Glomerular endothelial cell (primary cell): ENCODE measurements at places on chromosomes 3 and 15. TPM values are rescaled to one million over a fixed set of nuclear protein-coding genes. Genes with fewer than 3 reads are reported as not detected.

The EFL1 gene
- 16.0 and 19.8 TPM in 2 replicates for total RNA-seq

The KCNMB3 gene
- 0.53 and 2.1 TPM in 2 replicates for total RNA-seq

The ADGRG7 gene
- total RNA-seq = not detected in 2 replicates

The ITGA11 gene
- total RNA-seq = 50.8 and 54.2 TPM in 2 replicates

The PRICKLE2 gene
- total RNA-seq = 3.1 and 7.4 TPM in 2 replicates

The CCDC9B gene
- 11.8 and 20.0 TPM in 2 replicates for total RNA-seq

The ONECUT1 gene
- not detected in 2 replicates for total RNA-seq

The FMN1 gene
- 0.58 and 1.3 TPM in 2 replicates for total RNA-seq

The PLSCR5 gene
- total RNA-seq = not detected in 2 replicates

The NRG4 gene
- total RNA-seq = not detected in 2 replicates

The AVEN gene
- 20.7 and 26.0 TPM in 2 replicates for total RNA-seq

The SHF gene
- total RNA-seq = 1.9 and 2.8 TPM in 2 replicates

The ATP8B4 gene
- total RNA-seq = not detected in 2 replicates

The GABRA5 gene
- not detected in 2 replicates for total RNA-seq

The CCDC80 gene
- total RNA-seq = 7.6 and 16.2 TPM in 2 replicates

The ACAD9 gene
- 35.9 and 45.6 TPM in 2 replicates for total RNA-seq

The C3orf22 gene
- total RNA-seq = not detected in 2 replicates

The HIGD2B gene
- total RNA-seq = not detected in 2 replicates

The COL6A6 gene
- not detected in 2 replicates for total RNA-seq

The SCAANT1 gene
- total RNA-seq = not detected in 2 replicates

The DGKG gene
- 3.8 and 4.4 TPM in 2 replicates for total RNA-seq

The GABRB3 gene
- 0.05 TPM in 1 of 2 replicates, not detected in the other for total RNA-seq

The NMNAT3 gene
- 0.68 and 1.5 TPM in 2 replicates for total RNA-seq

The FGD5 gene
- 72.1 and 109 TPM in 2 replicates for total RNA-seq

The CCDC191 gene
- 1.5 and 4.8 TPM in 2 replicates for total RNA-seq

The CD200R1 gene
- total RNA-seq = not detected in 2 replicates

The SKOR1 gene
- 0.19 TPM in 1 of 2 replicates, not detected in the other for total RNA-seq

The RAD18 gene
- total RNA-seq = 8.3 and 12.0 TPM in 2 replicates

The MYEF2 gene
- 21.9 and 29.1 TPM in 2 replicates for total RNA-seq

The MTHFS gene
- total RNA-seq = 3.8 and 18.7 TPM in 2 replicates

The SLC7A14 gene
- total RNA-seq = 0.70 and 3.4 TPM in 2 replicates

The CP gene
- 0.53 TPM in 1 of 2 replicates, not detected in the other for total RNA-seq

The CIDEC gene
- total RNA-seq = not detected in 2 replicates

The PEX11A gene
- 2.7 and 5.4 TPM in 2 replicates for total RNA-seq
